ENCODE measurements at places on chromosomes 16 and 17.

DNA sequence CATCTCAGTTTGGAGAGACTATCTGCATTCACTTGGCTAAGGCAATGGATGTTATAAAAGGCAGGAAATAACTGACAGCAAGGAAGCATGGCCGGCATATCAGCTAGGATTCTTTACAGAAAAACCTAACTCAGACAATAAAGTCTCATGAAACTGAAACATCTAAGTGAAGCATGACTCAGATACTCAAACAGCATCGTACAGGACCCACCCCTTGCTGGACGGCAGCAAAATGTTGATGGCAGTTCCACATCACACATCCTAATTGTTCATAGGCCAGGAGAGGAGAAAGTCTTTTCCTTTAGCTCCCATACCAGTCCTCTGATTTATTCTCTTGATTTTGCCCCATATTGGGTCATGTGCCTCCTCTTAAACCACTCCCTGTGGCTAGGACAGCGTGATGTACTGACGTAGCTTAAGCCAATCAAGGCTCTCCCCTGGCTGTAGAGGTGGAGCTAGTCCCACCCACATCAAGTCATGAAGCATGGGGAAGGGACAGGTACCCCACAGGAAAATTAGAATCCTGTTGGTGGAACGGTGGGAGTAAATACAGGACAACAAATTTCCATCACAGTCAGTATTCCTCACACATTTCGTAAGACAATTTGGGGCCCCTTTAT is 178.9 kb downstream of the IRX3 start:
- DNase-seq, result peak; percentile 3

DNA sequence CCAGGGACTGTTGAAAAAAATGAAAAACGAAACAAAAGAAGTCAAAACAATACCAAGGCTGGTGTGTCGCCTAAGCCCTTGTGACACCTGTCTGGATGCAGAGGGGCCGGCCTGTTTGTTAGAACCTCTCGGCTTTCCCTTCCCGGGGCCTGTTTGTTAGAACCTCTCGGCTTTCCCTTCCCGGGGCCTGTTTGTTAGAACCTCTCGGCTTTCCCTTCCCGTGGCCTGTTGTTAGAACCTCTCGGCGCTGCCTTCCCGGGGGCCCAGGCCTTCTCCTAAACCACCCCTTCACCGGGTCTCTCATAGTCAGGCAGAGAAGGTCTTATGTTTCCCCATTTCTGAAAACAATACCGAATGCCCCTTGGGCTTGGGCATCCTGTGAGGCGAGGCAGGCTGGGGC is 180.0 kb downstream of the BANP start:
- no peak for DNase-seq

- peak; percentile 90 for DNase-seq
Measured at GRCh38 chr16:80993307-80993706, 13.4 kb downstream of the CMC2 start.

- no peak for DNase-seq
Measured at GRCh38 chr17:7840441-7840840, 6.4 kb downstream of the KDM6B start.

DNA sequence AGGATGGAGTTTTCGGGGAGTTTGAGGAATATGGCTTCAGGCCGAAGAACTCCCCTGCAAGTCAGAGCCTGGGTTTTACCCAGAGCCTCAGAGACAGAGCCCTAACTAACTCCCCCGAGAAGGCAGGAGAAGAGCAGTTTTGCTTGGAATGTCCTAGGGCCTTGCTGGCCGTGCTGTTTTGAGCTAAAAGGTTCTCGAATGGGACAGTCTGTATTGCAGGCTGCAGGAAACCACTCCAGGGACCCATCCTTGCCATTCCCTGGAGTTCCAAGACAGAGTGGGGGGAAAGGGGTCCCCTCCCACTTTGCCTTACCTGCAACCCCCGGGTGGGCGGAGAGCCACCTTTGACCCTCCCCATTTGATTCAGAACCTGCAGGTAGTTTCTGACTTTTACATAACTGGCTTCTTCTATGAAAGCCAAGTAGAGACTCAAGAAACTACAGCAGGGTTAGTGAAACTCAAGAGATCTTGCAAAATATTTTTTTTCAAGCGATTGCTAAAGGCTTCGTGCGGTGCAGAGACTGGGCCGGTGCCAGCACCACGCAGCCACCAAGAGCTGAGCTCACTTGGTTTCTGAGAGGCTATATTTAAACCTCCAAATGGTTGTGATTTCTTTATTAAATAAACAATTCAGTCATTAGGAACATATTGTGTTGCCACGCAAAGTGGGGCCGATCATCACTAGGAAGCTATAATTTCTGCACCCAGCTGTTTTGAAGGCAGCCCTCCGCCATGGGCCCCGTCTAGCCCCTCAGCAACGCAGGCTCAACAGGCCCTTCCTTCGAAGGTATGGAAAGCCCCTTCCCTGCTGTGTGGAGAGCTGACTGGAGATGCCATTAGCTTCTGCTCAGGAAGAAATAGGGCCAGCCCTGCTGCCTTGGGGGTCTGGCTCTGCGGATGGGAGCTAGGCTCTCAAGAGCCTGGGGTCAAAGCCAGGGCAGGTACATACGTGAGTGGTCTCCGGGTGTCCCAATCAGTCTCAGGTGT is 223.0 kb downstream of the NTN1 start:
- DNase-seq, result no peak

DNA sequence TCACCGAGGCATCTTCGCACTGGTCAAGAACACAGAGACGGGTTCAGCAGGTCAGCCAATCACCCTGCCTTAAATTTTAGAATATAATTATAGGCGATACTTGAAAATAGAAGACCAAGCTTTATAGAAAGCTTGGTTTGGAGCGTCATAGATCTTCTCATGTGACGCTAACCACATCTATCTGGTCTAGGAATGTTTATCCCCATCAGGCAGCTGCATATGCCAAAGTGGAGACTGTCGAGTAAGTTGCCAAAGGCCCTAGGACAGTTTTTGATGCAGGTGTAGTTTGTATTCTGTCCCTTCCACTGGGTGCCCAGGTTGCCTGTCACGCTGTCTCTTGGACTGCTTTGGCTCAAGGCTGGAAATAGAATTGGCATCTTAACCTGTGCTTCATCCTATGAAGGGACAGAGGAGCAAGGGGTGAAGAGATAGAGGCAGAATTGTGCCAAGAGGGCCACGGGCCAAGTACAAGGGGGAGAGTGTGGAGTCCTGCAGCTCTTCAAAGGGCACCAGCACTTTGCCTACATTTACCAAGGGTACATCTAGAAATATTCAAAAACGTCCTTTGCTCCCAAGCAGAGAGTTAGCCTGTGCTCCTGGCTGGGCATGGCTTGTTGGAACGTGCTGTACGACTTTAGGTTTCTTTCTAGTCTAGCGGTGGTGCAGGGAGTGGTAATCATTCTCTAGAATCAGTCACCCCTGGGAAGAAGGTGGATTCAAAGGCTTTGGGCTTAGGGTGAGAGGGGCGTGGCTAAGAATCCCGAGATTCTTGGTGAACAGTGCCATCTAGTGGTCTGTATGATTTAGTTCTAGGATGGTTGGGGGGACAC is 5.3 kb upstream of the WIPI1 start:
- DNase-seq, result peak; percentile 92

Measured in epithelial cell of esophagus (primary cell).